ENCODE measurements at places on chromosomes 11 and 22.

- no peak overlapping the region for H3K4me3 ChIP-seq
- DNase-seq: no peak
- H3K36me3 ChIP-seq: no peaks in the 10 kb centered on the region
- H3K4me1 ChIP-seq: peaks cover 56% of the 10 kb centered on the region
- H3K27ac ChIP-seq: no peak overlapping the region
These were observed 54.4 kb downstream of the TRAF6 start for GRCh38 chr11:36455658-36456111.

DNA sequence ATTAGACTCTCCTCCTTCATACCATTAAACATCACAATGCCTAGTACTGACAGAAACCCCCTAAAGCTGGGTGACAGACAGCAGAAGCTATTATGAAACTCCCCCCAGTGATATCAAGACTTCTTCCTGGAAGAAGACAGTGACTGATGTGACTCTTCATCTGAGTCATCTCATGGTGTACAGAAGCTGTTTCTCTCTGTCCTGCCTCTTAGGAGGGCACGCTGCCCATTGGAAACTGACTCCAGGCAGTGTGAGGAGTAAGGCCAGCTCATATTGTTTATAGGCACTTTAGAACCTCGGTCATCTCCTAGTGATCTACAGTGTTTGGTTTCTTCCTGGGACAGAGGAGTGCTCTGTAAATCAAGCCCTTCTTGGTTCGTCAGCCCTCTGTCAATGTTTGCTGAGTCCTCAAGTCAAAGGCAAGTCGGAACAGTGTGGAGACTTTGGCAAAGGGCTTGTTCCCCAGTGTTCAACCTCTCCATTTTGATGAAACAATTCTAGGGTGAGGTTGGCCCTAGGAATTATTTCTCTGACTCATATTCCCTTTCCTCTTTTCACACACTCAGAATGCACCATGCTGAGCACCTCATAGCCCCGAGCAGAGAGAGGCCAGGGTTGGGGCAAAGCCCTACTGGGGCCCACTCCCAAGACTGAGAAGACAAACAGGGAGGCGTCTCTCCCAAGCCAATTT, 172.5 kb upstream of the TMEM45B start:
- no peak for DNase-seq
- no peak overlapping the region for H3K4me3 ChIP-seq
- H3K4me1 ChIP-seq: no peaks in the 10 kb centered on the region
- H3K36me3 ChIP-seq: no peaks in the 10 kb centered on the region

GRCh38 chr11:10793470-10794255, 15.1 kb downstream of the EIF4G2 start:
- no peak overlapping the region for H3K4me3 ChIP-seq
- no peak overlapping the region for H3K27ac ChIP-seq
- H3K27me3 ChIP-seq: no peaks in the 10 kb centered on the region
- peaks cover 10% of the 10 kb centered on the region for H3K4me1 ChIP-seq

DNA sequence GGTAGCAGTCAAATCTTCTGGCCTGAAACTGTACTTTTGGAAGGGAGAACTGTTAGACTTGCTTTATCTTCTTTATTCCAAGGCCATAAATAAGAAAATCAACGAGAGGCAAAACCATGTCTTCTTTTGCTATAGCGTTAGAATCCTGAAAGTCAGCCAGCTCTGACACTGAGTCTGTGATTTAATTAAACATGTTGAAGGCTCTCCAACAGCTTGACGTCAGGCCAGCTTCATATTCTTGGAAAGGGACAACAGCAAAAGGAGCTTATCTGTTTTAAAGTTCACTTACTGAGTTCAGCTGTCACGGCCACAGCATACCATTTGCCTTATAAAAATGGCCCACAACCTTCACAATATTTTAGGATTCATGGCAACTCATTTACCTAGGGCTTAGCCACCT, 131.0 kb upstream of the LDLRAD3 start:
- H3K4me3 ChIP-seq: no peak overlapping the region
- H3K4me1 ChIP-seq: peaks cover 6% of the 10 kb centered on the region
- DNase-seq: no peak
- peaks cover 4% of the 10 kb centered on the region for H3K36me3 ChIP-seq

- DNase-seq: no peak
- no peaks in the 10 kb centered on the region for H3K27me3 ChIP-seq
- no peak overlapping the region for H3K4me3 ChIP-seq
- no peaks in the 10 kb centered on the region for H3K4me1 ChIP-seq
- H3K36me3 ChIP-seq: peaks cover 13% of the 10 kb centered on the region
These were observed 12.9 kb downstream of the DPP3 start for GRCh38 chr11:66493130-66493529.

GRCh38 chr11:79314906-79315689, 125.7 kb downstream of the TENM4 start:
- DNase-seq: no peak
- no peaks in the 10 kb centered on the region for H3K4me1 ChIP-seq
- no peaks in the 10 kb centered on the region for H3K36me3 ChIP-seq

DNA sequence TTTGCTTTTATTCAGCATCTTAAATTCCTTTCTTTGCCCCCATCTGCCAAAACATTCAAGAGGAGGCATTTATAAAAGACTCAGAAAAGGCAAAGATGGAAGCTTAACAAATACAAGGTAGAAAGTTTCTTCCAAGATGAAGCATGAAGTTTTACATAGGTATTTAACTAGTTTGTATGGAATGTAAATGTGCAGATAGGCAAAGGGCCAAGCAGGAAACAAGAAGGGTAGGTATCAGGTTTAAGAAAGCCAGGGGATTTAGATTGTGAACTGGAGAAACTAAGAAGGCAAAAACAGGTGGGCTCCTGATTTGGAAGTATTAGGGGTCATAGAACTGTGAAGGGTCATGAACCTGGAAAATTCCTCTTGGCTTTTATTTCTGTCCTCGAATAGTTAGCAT, 62.6 kb downstream of the PPP2R1B start:
- H3K27me3 ChIP-seq: no peaks in the 10 kb centered on the region
- no peak for DNase-seq
- H3K27ac ChIP-seq: no peak overlapping the region
- H3K4me3 ChIP-seq: no peak overlapping the region
- H3K4me1 ChIP-seq: no peaks in the 10 kb centered on the region
- peaks cover 13% of the 10 kb centered on the region for H3K36me3 ChIP-seq

DNA sequence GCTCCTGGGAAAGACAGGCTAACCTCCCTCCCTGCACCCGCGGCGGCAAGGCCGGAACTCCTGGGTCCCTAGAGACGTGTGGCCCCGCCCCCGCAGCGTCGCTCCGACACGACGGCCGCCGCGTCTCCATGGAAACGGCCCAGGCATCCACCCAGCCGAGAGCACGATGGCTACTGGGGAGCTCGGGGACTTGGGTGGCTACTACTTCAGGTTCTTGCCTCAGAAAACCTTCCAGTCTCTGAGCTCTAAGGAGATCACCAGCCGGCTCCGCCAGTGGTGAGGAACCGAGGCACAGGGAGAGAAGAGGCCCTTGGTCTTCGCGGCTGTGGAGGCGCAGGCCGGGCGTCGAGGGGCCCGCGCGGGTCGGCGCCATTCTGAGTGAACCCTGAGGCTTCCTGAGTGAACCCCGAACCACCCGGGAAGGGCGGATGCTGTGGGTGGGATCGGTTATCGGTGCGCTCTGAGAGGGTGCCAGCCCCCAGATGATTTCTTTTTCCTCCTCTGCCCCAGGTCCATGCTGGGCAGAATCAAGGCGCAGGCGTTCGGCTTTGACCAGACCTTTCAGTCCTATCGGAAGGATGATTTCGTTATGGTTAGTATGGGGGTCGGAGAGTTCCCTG, at the start of gene CFAP300:
TSS of gene CFAP300 (plus strand) at position 133 of the 620 bp plus-strand sequence. CDS start at position 167, 34 bp downstream.
- H3K4me1 ChIP-seq: peaks cover 9% of the 10 kb centered on the region
- peaks cover 6% of the 10 kb centered on the region for H3K27me3 ChIP-seq
- DNase-seq: no peak
- H3K4me3 ChIP-seq: peak within 1 kb of the TSS; percentile 26

- no peaks in the 10 kb centered on the region for H3K4me1 ChIP-seq
- H3K27ac ChIP-seq: no peak overlapping the region
These were observed 260.6 kb downstream of the SOX6 start for GRCh38 chr11:16095756-16096155.

GRCh38 chr11:78109081-78110015, 29.7 kb upstream of the NDUFC2 start:
- no peak for DNase-seq
- H3K4me1 ChIP-seq: no peaks in the 10 kb centered on the region
- peaks cover 23% of the 10 kb centered on the region for H3K36me3 ChIP-seq
- H3K4me3 ChIP-seq: no peak overlapping the region

GRCh38 chr11:134215836-134216235, 7.9 kb downstream of the NCAPD3 start:
- H3K27me3 ChIP-seq: no peaks in the 10 kb centered on the region
- no peak overlapping the region for H3K4me3 ChIP-seq
- H3K4me1 ChIP-seq: no peaks in the 10 kb centered on the region
- H3K36me3 ChIP-seq: peaks cover 13% of the 10 kb centered on the region

DNA sequence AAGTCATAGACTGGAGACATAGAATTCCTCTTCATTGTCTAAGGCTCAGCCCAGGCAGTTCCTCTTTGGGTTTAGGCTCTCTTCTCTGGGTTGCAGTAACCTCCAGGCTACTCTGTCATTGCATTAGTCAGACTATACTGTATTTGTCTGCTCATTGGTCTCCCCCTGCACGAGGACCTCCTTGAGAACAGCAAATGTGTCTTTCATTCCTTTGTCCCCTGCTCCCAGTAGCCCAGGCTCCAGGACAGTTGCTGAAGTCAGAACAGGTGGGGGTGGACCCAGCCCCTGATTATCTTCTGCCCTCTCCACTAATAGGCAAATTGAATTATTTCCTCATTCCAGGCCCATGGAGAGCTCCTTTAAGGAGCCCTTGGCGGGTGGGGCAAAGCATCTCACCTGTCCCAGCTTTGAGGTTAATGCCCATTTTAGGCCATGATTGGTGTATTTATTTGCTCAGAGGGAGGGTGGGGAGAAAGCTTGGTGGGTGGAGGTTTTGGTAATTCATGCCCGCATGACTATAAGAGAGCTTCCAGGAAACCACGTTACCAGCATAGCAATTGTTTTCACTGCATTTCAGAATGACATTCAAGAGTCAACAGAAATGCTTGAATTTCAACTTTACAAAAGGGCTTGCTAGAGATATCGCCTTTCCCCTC, 40.9 kb downstream of the NAV2 start:
- no peaks in the 10 kb centered on the region for H3K4me1 ChIP-seq
- H3K27ac ChIP-seq: no peak overlapping the region
- no peak overlapping the region for H3K4me3 ChIP-seq

DNA sequence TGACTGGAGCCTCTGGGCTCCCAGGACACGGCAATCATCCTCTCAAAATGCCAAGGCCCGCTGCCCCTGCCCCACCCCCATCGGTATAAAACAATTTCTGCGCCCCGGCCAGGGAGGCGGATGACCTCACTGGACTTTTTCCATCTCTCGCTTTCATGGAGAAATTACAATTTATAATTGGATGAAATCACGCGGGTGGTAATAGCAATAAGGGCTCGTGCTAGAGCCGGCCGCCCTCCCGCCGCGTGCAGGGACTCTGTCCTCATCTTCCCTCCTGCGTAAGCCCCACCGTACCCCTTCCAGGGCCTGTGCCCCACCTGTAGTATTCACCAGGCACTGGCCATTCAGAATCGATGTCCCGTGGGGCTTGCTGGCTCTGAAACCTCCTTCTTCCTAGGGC, 64.5 kb downstream of the MACROD1 start:
- no peaks in the 10 kb centered on the region for H3K36me3 ChIP-seq
- no peaks in the 10 kb centered on the region for H3K4me1 ChIP-seq
- no peak overlapping the region for H3K27ac ChIP-seq
- no peak overlapping the region for H3K4me3 ChIP-seq
- no peak for DNase-seq
- no peaks in the 10 kb centered on the region for H3K27me3 ChIP-seq

DNA sequence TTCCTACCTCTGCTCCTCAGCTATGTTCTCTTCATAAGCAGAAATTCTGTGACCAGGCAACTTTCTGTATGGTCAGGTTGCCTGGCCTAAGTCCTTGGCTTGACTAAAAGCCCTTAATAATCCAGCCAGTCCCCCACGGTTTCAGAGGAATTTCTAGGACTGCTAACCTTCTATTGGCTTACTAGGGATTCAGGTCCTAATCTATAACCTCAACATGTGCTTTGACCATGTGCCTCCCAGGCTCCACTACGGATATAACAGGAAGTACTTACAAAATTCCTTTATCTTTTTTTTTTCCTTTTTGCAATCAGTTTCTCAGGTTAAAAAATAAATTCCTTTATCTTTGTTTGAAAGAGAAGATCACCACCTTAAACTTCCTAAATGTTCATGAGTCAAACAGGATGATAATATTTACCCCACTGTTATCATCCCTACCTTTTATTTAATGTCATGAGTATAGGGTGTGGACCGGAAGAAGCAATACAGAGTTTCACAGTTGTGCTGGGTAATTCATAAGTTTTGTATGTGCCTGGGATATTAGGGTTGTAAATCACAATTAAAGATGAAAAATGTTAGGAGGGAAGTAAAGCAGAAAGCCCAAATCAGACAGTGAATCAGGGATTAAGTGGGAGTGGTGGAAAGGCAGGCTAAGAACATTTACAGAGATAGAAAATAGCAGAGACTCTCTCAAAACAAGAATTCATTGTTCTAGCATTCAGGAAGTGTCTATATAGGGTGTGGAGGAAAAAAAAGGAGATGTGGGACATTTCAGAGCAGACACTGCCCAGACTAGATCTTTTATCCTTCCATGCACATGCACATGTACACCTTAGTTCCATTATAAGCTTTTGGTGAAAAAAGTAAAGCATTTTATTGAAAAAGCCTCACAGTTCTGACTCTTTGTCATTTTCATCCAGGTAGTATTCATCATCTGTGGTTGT, 10.7 kb upstream of the POGLUT3 start:
- no peaks in the 10 kb centered on the region for H3K27me3 ChIP-seq
- DNase-seq: no peak
- peaks cover 2% of the 10 kb centered on the region for H3K36me3 ChIP-seq
- peaks cover 2% of the 10 kb centered on the region for H3K4me1 ChIP-seq
- H3K4me3 ChIP-seq: no peak overlapping the region

DNA sequence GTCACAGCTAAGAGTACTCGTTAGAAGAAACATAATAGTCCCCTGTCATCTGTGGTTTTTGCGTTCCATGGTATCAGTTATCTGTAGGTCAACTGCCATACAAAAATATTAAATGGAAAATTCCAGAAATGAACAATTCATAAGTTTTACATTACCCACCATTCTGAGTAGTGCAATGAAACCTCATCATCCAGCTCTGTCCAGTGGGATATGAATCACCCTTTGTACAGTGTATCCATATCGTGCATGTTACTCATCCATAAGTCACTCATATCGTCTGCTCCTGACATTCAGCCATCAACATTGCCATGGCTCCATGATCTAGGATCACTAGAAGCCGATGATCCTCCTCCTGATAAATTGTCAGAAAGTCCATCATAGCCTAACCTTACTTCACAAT, 174.9 kb upstream of the C11orf87 start:
- H3K4me1 ChIP-seq: no peaks in the 10 kb centered on the region
- H3K27ac ChIP-seq: no peak overlapping the region
- H3K4me3 ChIP-seq: no peak overlapping the region
- H3K36me3 ChIP-seq: no peaks in the 10 kb centered on the region
- no peak for DNase-seq
- H3K27me3 ChIP-seq: no peaks in the 10 kb centered on the region

GRCh38 chr11:22197139-22198005, 4.5 kb downstream of the ANO5 start:
- DNase-seq: no peak
- no peak overlapping the region for H3K27ac ChIP-seq
- H3K4me1 ChIP-seq: peaks cover 3% of the 10 kb centered on the region

GRCh38 chr11:8793114-8793777, 110.7 kb downstream of the RPL27A start:
- H3K36me3 ChIP-seq: no peaks in the 10 kb centered on the region
- H3K4me1 ChIP-seq: peaks cover 2% of the 10 kb centered on the region
- H3K27me3 ChIP-seq: no peaks in the 10 kb centered on the region
- no peak overlapping the region for H3K4me3 ChIP-seq
- no peak for DNase-seq

GRCh38 chr11:75201771-75202170, 38.8 kb upstream of the TPBGL start:
- H3K4me1 ChIP-seq: no peaks in the 10 kb centered on the region
- no peak overlapping the region for H3K27ac ChIP-seq
- H3K27me3 ChIP-seq: no peaks in the 10 kb centered on the region
- H3K4me3 ChIP-seq: no peak overlapping the region
- H3K36me3 ChIP-seq: no peaks in the 10 kb centered on the region

Measured in common myeloid progenitor, CD34-positive (primary cell).